ENCODE measurements at places on chromosomes 7 and 10.

DNA sequence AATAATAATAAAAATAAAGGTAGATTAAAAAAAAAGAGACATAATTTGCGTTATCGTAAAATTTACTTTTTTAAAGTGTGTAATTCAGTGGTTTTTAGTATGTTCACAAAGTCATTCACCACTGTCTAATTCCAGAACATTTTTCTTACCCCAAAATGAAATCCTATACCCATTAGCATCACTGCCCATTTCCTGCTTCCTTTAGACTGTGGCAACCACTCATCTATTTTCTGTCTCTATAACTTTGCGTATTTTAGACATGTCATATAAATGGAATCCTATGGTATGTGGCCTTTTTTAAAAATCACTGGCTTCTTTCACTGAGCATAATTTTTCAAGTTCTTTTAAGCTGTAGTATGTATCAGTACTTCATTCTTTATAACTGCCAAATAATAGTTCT lies 53.6 kb downstream of the KAT6B start:
- no peak overlapping the region for H3K27ac ChIP-seq
- DNase-seq: no peak
- H3K36me3 ChIP-seq: no peaks in the 10 kb centered on the region

DNA sequence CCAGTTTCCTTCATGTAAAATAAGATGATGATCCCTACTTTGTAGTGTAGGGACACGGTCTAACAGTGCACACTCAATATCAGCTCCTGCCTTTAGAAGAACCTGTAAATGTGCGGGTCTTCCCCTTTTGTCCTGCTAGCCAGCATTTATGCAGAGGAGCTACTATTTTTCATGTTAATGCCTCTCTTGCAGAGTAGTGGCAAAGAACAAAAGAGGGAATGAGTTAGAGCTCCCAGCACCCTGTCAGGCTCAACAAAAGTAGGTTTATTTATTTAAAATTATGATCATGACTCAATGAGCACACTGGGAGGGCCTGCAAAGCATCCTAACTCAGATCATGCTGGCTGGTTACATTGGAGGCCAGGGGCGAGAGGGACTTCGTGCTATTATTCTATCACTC lies 414.5 kb upstream of the COBL start:
- DNase-seq: no peak
- no peak overlapping the region for H3K27ac ChIP-seq
- no peaks in the 10 kb centered on the region for H3K27me3 ChIP-seq

GRCh38 chr10:23779301-23779700 lies 340.4 kb downstream of the OTUD1 start:
- H3K27ac ChIP-seq: no peak overlapping the region
- no peaks in the 10 kb centered on the region for H3K27me3 ChIP-seq
- no peak overlapping the region for H3K4me3 ChIP-seq
- no peak for DNase-seq
- no peaks in the 10 kb centered on the region for H3K4me1 ChIP-seq

- H3K27ac ChIP-seq: no peak overlapping the region
- no peaks in the 10 kb centered on the region for H3K36me3 ChIP-seq
- no peak overlapping the region for H3K4me3 ChIP-seq
- H3K4me1 ChIP-seq: no peaks in the 10 kb centered on the region
- no peak for DNase-seq
Measured at GRCh38 chr7:135763261-135763660, 14.6 kb upstream of the FAM180A start.

Measured in sigmoid colon (tissue), 7 donors.